ENCODE measurements at places on chromosomes 3 and 15.

- no peak for DNase-seq
These were observed 117.0 kb downstream of the FILIP1L start for GRCh38 chr3:99997293-99997692.

GRCh38 chr3:41602121-41602520 is 359.8 kb downstream of the ULK4 start:
- DNase-seq, result no peak

DNA sequence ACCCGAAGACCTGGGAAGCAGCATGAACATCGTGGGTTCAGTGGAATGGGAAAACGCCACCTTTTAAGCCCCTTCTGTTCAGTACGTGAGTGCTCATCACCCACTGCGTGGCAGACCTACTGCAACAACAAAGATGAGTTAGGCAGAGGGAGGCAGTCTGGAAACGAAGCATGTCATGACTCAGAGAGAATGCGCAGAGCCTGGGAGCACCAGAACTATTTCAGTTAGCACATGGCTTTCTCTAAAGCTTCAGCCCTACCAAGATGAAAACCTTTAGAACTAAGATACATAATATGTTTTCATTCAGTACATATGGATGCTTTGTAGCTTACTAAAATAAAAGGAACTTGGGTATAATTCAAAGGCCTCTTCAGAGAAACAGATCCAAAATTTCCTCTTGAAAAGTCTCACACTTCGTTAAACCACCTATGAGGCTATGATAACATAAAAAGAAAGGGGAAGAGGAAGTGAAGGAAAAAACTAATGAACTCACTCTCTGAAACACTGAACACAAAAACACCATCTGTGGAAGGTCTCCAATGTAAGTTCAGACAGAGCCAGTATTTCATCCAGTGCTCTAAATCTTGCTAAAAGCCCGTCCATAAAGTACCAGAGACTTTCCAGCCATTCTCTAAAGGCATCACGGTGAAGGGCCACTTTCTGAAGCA is 140.1 kb downstream of the OCA2 start:
- no peak for DNase-seq

GRCh38 chr3:185709251-185709955 is 115.4 kb downstream of the IGF2BP2 start:
- no peak for DNase-seq

DNA sequence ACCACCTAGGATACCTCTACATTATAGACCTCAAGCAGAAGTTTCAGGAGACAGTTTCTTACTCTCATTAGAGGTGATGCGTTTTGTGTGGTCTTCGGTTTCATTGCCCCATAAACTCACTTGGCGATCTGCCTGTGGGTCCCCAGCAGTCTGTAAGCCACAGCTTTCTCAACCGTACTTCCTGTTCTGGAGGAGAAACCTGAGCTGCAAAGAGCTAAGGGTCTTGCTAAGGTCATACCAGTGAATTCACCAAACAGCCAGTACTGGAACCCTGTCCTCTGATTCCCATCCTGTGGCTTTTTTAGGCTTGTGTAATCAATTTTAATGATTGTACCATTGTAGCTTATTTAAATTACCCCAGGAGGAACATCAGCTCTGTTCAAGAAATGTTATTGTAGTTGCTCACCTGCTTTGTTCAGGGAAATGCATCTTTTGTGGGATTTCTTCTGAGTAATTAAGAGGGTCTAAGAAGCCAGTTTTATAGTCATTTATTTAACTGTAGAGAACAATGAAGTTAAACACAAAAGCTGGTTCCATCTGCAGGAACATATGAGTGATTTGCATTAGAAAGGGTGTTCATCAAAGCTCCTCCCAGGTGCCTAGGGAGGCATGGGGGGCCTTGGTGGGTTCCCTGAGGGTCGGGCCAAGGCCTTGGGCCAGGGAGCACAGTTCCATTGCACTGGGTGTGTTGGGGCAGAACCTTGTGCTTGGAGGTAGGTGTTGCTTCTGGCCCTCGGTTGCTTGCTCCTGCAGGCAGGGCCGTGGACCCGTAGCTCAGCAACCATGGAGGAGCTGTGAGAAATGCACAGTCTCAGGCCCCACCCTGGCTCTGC is 69.6 kb downstream of the APBA2 start:
- DNase-seq, result no peak

DNA sequence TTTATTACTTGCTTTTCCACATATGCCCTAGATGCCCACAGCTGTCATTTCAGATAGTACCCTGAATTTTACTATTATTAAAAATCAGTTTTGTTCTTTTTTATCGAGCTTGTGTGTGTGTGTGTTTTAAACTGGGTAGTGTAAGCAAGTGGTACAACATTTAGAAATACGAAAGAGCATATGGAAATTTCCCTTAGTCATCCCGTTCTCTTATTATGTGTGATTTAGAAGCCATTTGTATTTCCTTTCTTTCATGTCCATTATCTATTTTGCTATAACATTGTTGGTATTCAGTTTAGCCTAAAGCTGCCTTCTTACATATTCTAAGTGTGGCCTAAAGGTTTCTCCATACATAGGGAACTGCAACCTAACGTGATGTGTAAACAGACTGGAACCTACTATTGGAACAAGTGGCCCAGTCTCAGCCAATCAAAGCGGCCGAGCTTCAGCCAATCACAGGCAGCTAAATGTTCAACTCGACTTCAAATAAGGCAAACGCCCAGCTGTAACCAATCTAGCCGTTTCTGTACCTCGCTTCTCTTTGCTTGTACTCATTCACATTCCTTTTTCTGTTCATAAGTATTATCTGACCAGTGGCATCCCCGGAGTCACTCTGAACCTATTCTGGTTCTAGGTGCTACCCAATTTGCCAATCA is 14.7 kb upstream of the SYN2 start:
- DNase-seq, result no peak

DNA sequence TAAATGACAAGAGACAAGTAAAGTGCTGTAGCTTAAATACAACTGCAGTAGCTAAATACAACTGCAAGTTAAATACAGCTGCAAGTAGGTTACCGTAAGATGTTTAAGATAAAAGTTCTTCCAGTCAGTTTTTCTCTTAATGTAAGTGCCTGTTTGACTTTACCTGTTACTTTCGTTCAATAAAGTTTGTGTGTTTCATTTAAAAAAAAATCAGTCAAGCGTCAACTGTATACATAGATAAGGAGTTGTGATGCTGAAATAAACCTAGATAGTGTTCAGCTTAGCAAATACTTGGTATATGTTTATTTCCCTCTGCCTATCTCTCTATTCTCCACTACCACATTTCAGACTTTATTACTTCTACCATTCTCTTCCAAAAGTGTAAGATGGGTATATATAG is 221.2 kb downstream of the NR2F2 start:
- DNase-seq, result no peak

- no peak for DNase-seq
These were observed 80.9 kb upstream of the PRTG start for GRCh38 chr15:55823699-55824340.

DNA sequence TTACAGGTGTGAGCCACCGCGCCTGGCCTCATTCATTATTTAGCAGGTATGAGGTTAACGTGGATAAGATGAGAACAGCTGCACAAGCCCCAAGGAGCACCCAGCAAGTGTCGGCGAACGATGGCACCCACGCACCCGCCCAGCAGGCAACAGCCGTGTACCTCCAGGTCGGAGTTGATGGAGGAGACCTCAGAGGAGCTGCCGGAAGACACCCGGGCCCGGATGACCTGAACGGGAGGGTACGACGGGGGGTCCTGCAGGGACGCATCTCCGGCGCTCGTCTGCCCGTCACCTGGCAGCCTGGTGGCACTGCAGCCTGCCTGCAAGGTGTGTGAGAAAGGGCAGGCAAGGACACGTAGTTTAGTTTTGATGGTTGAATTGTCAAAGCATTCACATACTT is 29.1 kb downstream of the TMEM44 start:
- DNase-seq, result no peak

- DNase-seq, result no peak
These were observed 168.3 kb upstream of the TRIM42 start for GRCh38 chr3:140509534-140509933.

DNA sequence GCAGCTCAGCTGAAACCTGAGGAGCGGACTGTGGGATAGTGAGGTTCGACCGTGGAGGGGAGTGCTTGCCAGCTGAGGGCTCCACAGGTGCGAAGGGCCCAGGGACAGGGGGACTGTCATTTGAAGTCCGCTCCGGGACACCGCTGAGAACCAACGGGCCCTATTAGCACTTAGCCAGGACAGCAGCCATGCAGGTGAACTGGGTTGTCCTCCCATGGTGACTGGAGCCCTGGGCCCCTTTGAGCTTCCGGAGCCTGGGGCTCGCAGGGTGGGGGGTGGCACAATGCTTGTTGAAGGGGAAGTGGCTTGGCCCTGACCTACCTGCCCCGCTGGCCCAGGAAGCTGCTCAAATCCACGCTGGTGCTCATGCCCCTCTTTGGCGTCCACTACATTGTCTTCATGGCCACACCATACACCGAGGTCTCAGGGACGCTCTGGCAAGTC is 24.7 kb downstream of the PTH1R start:
- no peak for DNase-seq

- no peak for DNase-seq
These were observed 83.8 kb downstream of the PTPRG start for GRCh38 chr3:61645148-61645547.

DNA sequence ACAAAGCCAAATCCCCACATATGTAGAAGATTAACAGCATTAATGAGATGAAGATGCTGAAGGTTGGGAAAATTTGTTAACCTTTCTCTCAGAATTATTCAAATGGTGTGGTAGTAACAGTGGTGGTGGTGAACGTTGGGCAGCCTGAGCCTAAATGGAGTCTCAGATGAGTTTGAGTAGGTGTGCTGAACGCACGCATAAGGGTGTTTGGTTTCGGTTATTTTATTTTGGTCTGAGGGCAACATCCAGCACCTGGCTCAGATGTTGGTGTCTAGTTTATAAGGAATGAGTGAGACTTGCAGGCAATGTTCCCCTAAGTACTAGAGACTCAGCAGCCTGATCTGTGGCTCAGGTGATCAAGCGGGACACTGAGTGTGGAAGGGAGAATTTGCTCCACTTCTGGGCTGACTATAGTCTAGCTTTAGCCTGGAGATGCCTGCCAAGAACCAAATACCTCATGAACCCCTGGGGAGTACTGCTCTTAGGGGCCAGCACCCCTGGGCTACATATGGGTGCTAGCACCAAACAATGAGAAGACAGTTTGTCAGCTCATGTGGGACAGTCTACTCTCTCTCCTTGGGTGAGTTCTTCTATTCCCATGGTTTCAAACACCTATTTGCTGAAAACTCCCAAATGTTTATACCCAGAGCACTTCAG is 39.5 kb upstream of the ATP2C1 start:
- no peak for DNase-seq

DNA sequence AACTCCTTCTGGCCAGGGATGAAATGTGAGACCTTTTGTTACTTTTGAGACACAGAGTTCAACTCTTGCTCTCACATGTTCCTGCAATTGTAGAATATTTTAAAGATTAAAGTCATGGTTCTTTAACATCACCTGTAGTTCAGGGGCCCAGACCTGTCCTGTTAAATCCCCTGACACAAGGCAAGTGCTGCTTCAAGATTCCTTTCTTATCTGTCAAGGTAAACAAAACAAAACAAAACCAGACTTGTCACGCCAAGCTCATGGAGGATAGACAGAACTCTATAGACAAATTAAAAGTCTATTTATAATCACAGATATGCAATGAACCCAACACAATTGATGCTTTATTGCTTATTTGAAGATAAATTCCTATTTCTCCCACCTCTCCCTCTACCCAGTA is 48.6 kb upstream of the NEDD4 start:
- no peak for DNase-seq

- DNase-seq, result no peak
These were observed 2.4 kb downstream of the SEMA6D start for GRCh38 chr15:47719730-47720129.

DNA sequence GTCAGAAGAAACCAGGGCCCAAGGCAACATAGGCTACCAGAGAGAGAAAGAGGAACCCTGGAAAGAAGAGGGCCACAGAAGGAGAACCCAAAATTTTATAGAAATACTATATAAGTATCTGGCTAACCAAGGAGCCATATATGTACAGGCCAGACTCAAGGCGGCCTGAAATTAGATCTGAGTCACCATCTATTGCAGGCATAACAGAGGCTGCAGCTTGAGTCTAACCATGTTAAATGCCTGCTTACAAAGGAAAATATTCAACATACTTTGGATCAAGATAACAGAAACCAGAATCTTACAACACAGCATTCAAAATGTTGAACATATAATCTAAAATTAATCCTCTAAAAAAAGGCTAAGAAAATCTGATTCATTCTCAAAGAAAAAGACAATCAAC is 23.1 kb downstream of the IGSF11 start:
- DNase-seq, result no peak

Measured in stimulated activated CD8-positive, alpha-beta memory T cell treated with anti-CD3 and anti-CD28 coated beads, Interleukin-2, amount 100 ng/mL, for 48 hours (primary cell).